ENCODE measurements at places on chromosomes 11 and 22.

DNA sequence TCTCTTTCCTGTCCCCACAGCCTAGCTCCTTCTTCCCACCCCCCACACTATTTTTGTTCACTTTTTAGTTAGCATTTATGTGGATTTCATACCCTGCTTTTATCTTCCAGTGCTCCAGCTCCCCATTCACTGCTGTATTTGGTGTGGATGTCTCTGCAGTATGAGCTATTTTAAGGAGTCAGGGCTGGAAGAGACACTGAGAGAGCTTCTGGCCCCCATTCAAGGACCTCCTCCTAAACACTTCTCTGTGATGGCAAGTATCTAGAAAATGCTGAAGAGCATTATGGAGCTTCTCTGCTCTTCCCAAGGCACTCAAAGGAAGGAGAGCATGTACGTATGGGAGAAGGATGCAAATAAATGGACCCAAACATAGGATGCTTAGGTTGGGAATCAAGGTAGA lies 79.5 kb downstream of the RAB30 start:
- no peak for DNase-seq

- DNase-seq = no peak
These were observed 7.4 kb upstream of the ANO1 start for GRCh38 chr11:70070706-70071105.

GRCh38 chr11:76047231-76047630 lies 159.1 kb downstream of the WNT11 start:
- DNase-seq = no peak

DNA sequence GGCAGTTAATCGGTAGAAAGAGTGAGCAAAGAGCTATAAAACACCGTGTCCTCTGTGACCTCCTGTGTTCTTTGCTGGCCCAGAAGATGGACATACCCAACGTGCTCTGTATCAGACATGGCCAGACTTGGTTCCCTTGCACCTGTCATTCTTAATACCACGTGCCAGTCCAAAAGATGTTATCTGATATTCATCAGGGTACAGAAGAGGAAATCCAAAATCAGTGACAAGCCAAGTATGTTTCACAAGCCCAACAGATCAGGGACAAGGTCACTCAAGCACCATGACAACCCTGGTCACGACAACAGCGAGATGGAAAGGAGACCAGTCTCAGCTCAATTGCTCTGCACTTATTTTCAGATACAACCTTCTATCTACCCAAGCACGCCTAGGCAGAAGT lies 3.4 kb downstream of the LRP4 start:
- no peak for DNase-seq
